ENCODE measurements at places on chromosomes 7 and 10.

DNA sequence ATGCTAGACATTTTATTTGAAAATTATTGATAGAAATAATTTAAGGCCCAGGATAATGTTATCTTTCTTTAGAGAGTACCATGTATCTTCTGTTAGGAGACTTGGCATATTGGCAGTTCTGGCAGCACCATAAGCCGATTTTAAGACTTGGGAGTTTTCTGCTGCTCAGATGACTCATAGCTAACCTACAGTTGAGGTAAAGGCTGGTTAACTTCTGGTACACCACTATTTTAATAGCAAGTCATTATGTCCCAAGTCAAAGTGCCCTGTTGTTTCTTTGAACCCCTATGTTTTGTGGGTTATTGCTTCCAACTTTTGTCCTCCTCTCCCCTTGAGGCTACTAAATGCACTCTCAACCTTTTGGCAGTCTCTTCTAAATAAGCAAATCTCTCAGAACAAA, 25.2 kb downstream of the ATRNL1 start:
- peak; percentile 20 for DNase-seq

- DNase-seq, result no peak
Measured at GRCh38 chr10:55174419-55174818, 373.4 kb upstream of the PCDH15 start.

DNA sequence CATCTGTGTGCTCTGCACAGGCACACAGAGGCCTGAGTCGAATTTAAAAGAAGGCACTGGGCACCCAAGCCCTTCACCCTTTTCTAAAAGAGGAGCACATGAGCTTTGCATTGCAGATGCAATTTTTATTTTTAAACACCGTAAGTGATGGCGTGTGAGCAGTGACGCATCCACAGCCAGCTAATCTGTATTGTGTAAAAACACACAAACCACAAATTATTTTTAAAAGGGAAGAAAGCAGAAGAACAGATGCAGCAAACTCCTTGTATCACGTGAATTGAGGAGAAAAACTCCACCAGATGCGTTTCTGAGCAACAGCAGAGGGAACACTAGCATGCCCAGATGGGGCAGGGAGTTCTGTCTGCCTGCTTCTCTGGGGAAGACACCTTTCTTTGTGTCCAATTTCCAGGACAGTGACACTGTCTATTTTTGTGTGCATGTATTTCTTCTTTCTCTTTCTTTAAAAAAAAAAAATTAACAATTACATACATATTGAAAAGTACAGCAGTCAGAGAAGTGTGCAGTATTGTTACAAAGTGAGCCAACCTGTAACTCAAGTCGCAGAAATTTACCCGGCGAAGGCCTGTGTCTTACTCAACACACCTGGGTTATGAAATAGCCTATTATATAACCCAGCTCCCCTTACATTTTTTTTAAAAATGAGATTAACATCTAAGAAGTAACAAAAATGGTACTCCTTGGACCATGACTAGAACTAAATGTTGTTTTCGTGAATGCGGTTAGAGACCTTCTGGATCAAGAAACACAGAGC, 39.2 kb downstream of the EEPD1 start:
- DNase-seq, result no peak

- DNase-seq, result no peak
Measured at GRCh38 chr10:103232131-103232673, 13.5 kb upstream of the RPEL1 start.

DNA sequence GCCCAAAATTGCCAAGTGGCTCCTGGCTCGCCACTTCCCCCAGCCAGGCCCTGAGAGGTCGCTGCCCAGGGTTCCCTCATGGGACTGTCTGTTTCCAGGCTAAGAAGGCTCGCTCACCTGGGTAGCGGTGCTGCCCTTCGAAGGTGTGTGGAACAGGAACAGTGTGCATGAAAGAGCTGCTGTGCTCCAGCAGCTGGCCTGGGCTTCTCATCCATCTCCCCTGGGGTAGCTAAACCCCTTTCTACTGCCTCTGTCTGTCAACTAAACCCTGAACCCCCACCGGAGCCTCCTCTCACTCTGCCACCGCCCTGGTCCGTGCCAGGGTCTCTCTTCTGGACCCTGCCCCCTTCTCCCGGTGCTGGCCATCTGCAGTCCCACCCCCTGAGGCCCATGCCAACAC, 152.9 kb downstream of the EBF3 start:
- DNase-seq, result no peak
